Mesothelial cell of epicardium (in vitro differentiated cells): ENCODE measurements at places on chromosomes 13 and 19.

GRCh38 chr13:35703061-35703460 is 226.6 kb upstream of the MAB21L1 start:
- DNase-seq, result no peak

GRCh38 chr13:94454906-94455305 is 24.6 kb downstream of the DCT start:
- no peak for DNase-seq

GRCh38 chr13:77760893-77761292 is 63.4 kb downstream of the SLAIN1 start:
- DNase-seq, result no peak

GRCh38 chr13:98315466-98315865 is 138.4 kb upstream of the RNF113B start:
- DNase-seq, result no peak

DNA sequence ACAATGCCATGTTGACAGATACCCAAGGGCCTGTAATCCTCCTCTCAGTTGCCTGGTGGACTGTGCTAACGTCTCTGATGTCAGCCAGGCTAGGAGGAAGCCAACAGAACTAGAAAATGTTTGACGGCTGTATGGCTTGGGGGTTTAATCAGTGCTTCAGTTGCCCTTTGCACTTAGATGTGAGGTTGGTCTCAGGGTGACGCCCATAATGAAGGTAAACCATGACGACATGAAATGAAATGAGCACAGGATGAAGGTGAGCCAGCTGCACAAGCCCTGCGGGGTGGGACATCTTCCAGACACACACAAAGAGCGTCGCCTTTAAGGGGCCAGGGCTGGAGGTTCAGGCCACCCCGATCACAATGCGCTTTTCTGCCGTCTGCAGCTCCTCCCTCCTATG is 127.2 kb downstream of the CRYL1 start:
- no peak for DNase-seq

DNA sequence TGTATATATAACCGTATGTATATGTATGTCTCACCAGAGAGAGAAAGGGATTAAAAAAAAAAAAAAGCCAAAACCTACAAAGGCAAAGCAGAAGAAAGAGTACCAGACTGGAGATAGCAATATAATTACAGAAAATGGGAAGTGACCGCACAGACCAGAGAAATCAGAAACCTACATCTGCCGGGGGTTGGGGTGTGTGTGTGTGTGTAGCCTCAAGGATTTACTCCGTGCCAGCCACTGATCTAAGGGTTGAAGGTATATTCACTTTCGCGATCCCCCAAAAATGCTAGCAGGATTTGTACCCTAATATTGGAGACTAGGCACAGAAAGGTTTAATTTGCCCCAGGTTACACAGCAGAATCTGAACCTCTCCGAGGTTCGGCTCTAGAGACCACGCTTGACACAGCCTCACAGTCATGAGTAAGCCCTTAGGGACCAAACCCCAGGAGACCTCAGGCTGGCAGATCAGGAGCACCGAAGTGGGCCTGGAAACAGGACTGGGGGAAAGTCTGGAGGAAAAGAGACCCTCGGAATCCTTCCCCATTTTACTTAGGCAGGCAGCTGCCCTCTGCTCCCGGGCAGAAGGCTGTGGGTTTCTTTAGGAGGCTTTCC is 14.8 kb downstream of the ARL11 start:
- DNase-seq, result no peak
